ENCODE measurements at places on chromosomes 3 and 15. TPM values are rescaled to one million over a fixed set of nuclear protein-coding genes. Genes with fewer than 3 reads are reported as not detected.

Gene THSD4
- 15.6 TPM for total RNA-seq

Gene ACTRT3
- total RNA-seq = 4.3 TPM

Gene SPSB4
- not detected for total RNA-seq

Gene TRPM1
- under 0.01 TPM for total RNA-seq

Gene UROC1
- not detected for total RNA-seq

Gene IL17RC
- 42.1 TPM for total RNA-seq

Gene ROBO1
- total RNA-seq = 69.8 TPM

Gene SLC24A5
- not detected for total RNA-seq

Gene OR5K2
- total RNA-seq = not detected

Gene SPINK8
- not detected for total RNA-seq

Gene ISLR
- total RNA-seq = 77.5 TPM

Measured in osteoblast (primary cell).